Activated naive CD8-positive, alpha-beta T cell treated with anti-CD3 and anti-CD28 coated beads, Interleukin-2, amount 10 ng/mL, durations not matched to agents 7 days and 5 days (primary cell): ENCODE measurements at places on chromosomes 11 and 22. TPM values are rescaled to one million over a fixed set of nuclear protein-coding genes. Genes with fewer than 3 reads are reported as not detected.

The DUSP8 gene
- 3.7 TPM for total RNA-seq

GRCh38 chr11:16347928-16348685 lies 8.2 kb downstream of the SOX6 start:
- no peak for DNase-seq

DNA sequence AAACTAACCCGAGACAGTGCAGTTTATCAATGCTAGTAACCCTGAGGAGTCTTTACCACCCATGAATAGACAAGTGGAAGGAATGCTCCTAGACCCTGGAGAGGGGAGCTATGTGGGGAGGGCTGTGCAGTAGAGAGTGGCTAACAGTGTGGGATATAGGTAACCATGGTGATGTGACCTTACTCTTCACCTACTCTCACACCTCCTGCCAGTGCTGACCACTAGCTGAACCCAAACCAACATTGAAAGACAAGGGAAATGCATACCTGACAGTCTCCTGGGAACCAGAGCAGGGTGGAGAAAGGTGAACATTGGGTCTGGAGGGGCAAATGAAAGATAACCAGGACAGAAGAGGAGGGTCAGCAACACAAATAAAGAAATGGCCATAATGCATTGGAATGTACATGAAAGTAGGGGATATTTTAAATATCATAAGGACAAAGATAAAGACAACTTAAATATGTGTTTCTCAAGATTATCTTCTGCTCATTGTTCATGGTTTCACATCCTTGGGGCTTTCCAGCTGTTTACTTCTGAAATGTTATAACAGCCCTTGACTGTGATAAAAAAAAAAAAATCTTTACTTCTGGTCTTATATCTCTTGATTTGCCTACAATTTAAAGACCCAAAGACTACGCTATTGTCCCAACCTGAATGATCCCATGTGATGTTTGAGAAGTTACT lies 983.3 kb upstream of the TENM4 start:
- DNase-seq = no peak

DNA sequence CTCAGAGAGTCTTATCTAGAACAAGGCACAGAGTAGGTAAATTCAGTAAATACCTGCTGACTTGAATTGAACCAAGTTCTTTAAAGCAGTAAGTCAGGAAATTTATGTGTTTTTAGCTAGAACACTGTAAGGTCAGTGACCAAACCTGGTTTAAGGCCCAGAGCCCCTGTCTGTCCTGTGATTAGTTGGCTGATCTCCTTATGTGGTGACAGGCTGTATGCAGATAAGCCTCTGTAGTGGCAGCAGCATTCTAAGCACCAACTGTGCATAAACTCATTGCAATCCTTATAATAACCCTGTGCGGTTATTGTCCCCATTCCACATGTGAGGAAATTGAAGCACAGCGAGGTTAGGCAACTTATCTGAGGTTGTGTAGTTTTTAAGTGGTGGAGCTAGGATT lies 40.5 kb downstream of the FBXO7 start:
- DNase-seq = no peak

GRCh38 chr11:57662893-57663292 lies 5.0 kb upstream of the ZDHHC5 start:
- DNase-seq = no peak
